ENCODE measurements at places on chromosomes 5 and 9.

DNA sequence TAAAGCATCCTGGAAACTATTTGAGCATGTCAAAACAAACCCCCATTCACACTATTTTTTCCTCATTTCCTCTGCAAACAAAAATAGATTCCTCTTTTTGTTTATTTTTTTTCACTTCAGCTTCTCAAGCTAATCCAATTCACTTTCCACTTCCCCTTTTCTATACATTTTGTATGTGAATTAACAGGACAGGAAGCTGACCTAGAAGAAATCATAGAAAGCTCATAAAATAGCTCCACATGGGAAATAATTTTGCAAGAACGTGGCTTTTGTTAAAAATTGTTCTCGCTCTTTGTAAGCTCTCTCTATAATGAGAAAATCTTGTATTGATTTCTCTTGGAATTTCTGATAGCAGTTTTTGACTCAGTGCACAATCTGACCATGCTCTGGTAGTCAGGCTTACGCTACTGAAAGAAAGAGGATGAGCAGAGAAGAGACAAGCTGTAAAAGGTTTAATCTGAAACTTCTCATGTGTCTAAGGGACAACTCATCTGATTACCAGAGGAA lies 215.8 kb downstream of the ADAMTS12 start:
- DNase-seq = no peak

DNA sequence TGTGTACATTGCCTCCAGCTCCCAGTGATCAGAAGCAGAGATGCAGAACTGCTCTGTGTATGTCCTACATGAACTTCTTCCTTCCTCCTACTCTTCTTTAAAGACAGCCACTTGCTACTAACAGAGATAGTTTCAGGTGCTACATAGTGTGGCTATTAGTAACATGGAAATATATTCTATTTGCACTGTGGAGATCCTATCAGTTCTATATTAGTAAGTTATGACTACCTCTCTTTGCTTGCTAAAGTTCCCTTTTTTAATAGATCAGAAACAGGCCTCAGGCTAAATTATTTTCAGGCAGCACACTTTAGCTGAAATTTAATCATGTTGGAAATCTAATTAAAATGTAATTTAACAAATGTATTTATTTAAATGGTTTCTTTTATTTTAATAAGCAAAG lies 64.4 kb upstream of the TNFSF8 start:
- DNase-seq = no peak

DNA sequence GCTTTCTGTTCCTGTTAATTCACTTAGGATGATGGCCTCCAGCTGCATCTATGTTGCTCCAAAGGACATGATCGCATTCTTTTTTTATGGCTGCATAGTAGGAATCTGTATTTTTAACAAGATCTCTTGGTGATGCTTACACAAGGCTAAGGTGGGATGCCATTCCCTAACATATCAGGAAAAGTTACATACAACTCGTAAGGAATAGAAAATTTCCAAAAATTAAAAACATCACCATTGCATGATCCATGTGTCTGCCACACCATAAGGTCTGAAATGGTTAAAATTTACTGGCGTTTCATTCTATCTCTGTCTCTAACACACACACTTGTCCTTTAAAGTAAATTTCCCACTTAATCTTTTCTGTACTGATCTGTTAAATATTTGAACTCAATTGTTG lies 608.4 kb downstream of the PRELID2 start:
- DNase-seq = no peak

- no peak for DNase-seq
Measured at GRCh38 chr9:91151718-91152095, 210.0 kb downstream of the AUH start.

DNA sequence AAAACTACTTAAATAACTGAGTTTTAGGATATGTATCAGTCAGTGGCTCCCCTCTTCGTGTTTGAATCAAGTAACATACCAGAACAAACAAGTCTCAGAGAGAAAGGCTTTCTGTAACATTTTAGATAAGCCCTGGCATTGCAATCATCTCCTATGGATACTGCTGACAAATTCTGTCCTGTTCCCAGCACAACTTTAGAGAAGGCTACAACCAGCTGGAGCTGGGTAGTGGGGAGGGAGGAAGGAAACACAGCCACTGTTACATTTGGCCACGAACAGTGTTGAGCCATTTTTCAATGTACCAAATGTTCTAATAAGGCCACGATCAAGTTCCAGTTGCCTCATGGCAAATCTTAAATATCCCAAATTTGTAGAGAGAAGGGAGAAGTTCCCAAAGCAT lies 511.8 kb upstream of the WWC1 start:
- DNase-seq = no peak

All from Jurkat, Clone E6-1 (cell line).